ENCODE measurements at places on chromosomes 7 and 10. TPM values are rescaled to one million over a fixed set of nuclear protein-coding genes. Genes with fewer than 3 reads are reported as not detected.

Gene SLC18A3
- polyA plus RNA-seq: not detected

Gene UBTD1
- 12.7 TPM for polyA plus RNA-seq

Gene ZNF117
- 59.7 TPM for polyA plus RNA-seq

Gene COL17A1
- 0.59 TPM for polyA plus RNA-seq

Gene GNAT3
- polyA plus RNA-seq: not detected

Gene FAM25C
- not detected for polyA plus RNA-seq

Gene TRRAP
- 44.1 TPM for polyA plus RNA-seq

Gene CDHR3
- polyA plus RNA-seq: 5.9 TPM

Gene ANKRD7
- 4.8 TPM for polyA plus RNA-seq

Gene GIMAP2
- polyA plus RNA-seq: 10.1 TPM

Gene HDAC9
- 8.4 TPM for polyA plus RNA-seq

Gene PDK4
- 19.6 TPM for polyA plus RNA-seq

Gene HOXA9
- polyA plus RNA-seq: 111 TPM

Gene TLX1
- polyA plus RNA-seq: 0.24 TPM

Gene MYPN
- 0.06 TPM for polyA plus RNA-seq

Gene OR2A42
- polyA plus RNA-seq: 0.53 TPM

Gene OPN4
- polyA plus RNA-seq: not detected

Gene MMP21
- polyA plus RNA-seq: 0.38 TPM

Gene VPS37D
- 18.1 TPM for polyA plus RNA-seq

Gene SAMD8
- polyA plus RNA-seq: 15.1 TPM

Gene SLC26A3
- not detected for polyA plus RNA-seq

Gene PPP1R3A
- polyA plus RNA-seq: not detected

Gene ICA1
- 33.3 TPM for polyA plus RNA-seq

Gene TMEM213
- 45.7 TPM for polyA plus RNA-seq

Gene HOXA1
- 2.6 TPM for polyA plus RNA-seq

Gene TAS2R5
- polyA plus RNA-seq: 4.0 TPM

Gene ZPBP
- polyA plus RNA-seq: 0.60 TPM

Gene TMEM236
- polyA plus RNA-seq: 0.16 TPM

Gene REEP3
- polyA plus RNA-seq: 35.4 TPM

Gene ITGB8
- polyA plus RNA-seq: 46.4 TPM

Gene RAPGEF5
- polyA plus RNA-seq: 39.6 TPM

Gene CNPY1
- not detected for polyA plus RNA-seq

Gene C10orf95
- polyA plus RNA-seq: 2.3 TPM

Gene CLCN1
- 0.10 TPM for polyA plus RNA-seq

Gene CCL26
- polyA plus RNA-seq: not detected

Gene C10orf62
- polyA plus RNA-seq: not detected

Gene SFRP4
- 1.8 TPM for polyA plus RNA-seq

Gene TFPI2
- polyA plus RNA-seq: 12.1 TPM

Gene LBX1
- not detected for polyA plus RNA-seq

Gene AKR1C8
- not detected for polyA plus RNA-seq

Gene IDI2
- polyA plus RNA-seq: 0.33 TPM

Gene PAPOLB
- 0.10 TPM for polyA plus RNA-seq

Gene ST8SIA6
- 0.95 TPM for polyA plus RNA-seq

Gene ATP5F1C
- 405 TPM for polyA plus RNA-seq

Gene PON1
- polyA plus RNA-seq: 0.39 TPM

Gene UPK3B
- polyA plus RNA-seq: 4.6 TPM

Gene NEUROD6
- not detected for polyA plus RNA-seq

Gene TRIM4
- 33.7 TPM for polyA plus RNA-seq

Gene NKX1-2
- not detected for polyA plus RNA-seq

Gene CPA2
- polyA plus RNA-seq: 0.90 TPM

Gene SFTPA1
- polyA plus RNA-seq: 0.34 TPM

Gene CRPPA
- polyA plus RNA-seq: 5.3 TPM

Gene CUZD1
- 2.0 TPM for polyA plus RNA-seq

Gene WNT8B
- 0.89 TPM for polyA plus RNA-seq

Gene GJC3
- polyA plus RNA-seq: 1.1 TPM
